Skeletal muscle cell (primary cell): ENCODE measurements at places on chromosomes 12 and 14.

DNA sequence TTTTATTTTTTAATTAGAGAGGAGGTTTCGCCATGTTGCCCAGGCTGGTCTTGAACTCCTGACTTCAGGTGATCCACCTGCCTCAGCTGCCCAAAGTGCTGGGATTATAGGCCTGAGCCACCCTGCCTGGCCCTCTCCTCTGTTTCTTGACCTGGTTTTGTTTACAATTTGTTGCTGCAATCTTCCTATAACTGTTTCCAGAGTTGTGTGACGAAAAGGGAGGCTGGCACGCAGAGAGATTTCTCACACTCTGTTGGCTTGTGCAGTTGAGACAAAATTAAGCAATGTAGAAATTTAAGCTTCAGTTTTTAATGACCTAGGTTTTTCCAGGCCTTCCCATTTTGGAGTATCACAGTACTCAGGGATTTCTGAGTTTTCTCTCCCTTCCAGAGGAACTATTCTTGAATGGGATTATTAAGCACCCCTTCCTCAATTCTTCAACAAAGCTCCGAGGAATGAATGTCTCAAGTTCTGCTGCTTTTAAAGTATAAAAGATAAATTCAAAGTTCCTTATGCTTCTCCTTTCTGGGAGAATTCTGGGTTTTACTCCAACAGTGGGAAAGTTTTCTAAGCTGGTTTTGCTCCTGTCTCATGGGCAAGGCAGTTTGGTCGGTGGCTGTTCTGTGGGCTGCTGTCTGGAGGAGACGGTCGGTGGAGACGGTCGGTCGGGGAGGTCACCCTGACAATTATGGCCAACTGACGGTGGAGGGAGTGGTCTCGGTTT is 20.4 kb upstream of the FOS start:
- no peak for DNase-seq

- no peak for DNase-seq
Observed at GRCh38 chr12:67451206-67451605, 182.0 kb downstream of the CAND1 start.

- no peak for DNase-seq
Observed at GRCh38 chr12:87925021-87925420, 104.2 kb downstream of the C12orf50 start.

- peak; percentile 87 for DNase-seq
Observed at GRCh38 chr14:55715889-55716288, 135.9 kb downstream of the KTN1 start.

GRCh38 chr12:8491646-8492530 is 21.4 kb upstream of the CLEC4D start:
- no peak for DNase-seq
